ENCODE measurements at places on chromosomes 16 and 17.

DNA sequence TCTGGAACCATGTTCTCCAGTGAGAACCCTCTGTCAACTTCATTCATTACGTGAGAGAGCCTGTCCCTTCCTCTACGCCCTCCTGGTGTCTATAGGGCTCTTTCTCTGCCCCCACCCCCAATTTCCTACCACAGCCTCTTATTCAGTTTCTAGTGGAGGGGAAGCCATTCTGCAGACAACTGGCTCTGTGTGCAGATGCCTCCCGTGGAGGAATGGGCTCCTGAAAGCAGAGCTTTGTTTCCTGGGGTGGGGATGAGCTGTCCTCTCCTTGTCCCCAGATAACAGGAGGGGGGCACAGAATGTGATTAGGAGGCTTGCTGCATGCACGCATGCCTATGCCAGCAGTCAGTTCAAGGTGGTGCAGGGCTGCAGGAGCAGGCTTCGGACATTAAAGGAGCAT, 31.6 kb downstream of the MMP15 start:
- no peak for DNase-seq

GRCh38 chr16:5025171-5025632, 8.5 kb downstream of the NAGPA start:
- DNase-seq: no peak

DNA sequence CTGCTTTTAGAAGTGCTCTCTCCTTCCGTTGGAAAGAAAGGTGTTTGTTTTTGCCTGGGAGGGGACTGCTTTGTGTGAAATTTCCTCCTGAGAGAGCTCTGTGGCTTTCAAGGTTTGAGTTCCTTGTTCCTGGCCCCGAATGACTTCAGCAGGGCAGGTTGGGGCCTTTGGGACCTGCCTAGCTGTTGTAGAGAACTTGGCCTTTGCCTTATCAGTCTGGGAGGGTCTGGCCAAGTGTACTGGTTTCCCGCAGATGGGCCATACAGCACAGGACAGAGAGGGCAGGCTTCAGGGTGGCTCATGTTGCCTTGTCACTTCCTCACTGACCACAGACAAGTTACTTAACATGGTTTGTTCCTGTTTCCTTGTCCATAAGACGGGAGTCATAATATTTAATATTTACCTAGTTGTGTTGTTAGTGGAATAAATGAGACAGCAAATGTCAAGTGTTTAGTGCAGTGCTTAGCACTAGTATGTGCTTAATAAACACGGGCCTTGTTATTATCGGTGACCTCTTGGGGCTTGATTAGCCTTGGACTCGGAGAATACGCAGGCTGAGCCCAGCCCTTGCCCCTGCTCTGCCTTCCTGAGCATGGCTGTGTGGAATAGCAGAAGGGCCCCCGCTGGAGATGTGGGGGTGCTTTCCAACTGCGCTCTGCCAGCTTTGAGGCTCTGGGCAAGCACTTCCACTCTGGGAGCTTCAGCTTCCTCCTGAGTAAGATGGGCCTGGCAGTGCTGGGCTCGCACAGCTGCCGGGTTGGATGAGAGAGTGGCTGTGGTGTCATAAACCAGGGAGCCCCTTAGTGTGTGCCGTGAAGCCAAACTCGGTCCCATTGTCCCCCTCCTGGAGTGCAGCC, 6.6 kb downstream of the PRSS8 start:
- no peak for DNase-seq

- DNase-seq: no peak
These were observed 37.1 kb downstream of the CDRT15 start for GRCh38 chr17:14199601-14200000.

- DNase-seq: no peak
These were observed 334.1 kb upstream of the XYLT1 start for GRCh38 chr16:17804857-17805256.

DNA sequence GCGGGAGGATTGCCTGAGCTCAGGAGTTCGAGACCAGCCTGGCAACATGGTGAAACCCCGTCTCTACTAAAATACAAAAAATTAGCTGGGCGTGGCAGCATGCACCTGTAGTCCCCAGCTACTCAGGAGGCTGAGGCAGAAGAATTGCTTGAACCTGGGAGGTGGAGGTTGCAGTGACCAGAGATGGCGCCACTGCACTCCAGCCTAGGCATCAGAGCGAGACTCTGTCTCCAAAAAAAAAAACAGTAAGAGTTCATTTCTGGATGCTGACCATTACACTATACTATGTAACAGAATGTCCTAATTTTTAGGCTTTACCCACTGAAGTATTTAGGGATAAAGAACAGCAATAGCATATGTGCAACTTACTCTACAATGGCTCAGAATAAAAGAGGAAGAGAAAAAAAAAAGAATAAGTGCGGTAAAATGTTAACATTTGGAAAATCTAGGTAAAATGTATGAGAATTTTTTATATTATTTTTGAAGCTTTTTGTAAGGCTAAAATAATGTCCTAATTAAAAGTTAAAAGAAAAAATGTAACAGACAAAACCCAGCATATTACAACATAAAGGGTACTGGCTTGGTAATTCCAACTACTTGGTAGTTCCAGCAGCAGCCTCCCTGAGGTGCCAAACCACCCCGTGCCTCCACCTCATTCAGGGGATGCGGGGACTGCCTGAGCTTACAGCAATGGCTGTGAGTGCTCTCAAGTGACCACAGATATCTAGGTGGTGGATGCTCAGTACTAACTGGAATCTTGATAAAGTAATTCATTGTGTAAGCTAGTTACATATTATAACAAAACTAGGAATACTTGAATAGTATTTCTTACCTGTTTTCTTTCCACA, 10.9 kb downstream of the COPS3 start:
- DNase-seq: no peak

DNA sequence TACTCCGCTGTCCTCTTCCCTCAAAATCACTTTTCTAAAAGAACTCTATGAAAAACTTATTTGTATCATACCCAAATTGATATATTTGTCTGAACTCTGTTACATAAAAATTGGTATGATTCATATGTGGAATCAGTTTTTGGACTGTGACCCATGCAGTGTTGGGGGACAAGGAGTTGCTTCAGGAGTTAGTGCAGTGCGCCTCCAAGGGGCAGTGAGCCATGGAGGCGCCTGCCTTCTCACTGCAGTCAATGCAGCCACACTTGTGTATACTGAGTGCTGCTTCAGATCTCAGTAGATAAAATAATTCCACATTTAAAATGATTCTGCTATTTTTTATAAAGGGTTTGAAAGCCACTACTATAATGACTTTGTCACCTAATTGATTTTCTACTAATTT, 32.5 kb downstream of the DGKE start:
- DNase-seq: no peak

DNA sequence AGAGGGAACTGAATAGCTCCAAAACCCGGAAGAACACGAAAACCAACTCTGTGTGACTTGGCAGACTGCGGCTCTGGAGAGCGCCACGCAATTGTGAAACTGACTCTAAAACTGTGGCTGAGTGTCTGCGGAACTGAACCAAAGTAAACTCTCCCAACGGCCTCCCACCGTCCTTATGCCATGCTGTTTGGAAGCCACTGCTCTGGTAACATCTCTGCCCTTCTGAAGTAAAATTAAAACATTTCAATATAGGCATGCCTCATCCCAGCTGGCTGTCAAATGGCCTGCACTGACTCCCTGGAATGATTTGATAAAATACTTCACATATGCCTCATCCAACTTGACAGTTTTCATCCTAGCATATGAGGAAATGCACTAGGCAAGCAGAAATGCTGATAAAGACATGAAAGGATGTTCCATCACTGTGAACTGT, 70.2 kb downstream of the PARN start:
- no peak for DNase-seq

GRCh38 chr17:1422885-1423284, 22.9 kb upstream of the YWHAE start:
- no peak for DNase-seq

DNA sequence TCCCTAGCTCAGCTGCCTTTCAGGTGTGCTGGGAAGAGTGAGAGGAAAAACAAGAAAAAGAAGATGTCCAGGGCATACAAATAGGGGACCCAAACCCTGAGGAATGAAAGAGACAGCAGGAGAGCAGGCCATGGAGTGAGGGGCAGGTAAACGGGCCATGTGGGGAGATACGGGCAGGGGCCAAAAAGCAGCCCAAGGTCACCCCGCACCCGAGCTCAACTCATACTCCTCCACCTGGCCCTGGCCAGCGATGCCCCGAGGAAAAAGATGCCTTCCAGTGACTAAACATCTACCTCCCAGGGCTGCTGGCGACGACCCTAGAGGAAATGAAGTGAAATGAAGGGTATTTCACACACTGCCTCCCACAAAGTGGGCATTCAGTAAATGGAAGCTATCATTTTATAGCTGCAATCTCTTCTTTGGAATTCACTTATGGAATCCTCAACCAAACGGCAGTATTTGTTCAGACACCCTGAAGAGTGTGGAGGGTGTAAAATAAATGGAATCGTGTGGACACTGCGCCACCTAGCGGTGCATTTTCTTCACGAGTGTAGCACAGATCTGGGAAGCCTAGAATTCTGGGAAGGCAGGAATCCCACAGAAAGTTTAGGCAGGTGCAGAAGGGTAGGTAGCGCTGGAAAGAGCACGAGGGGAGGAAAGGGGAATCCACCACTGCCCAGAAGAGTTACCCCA, 14.9 kb downstream of the ELAC2 start:
- no peak for DNase-seq

GRCh38 chr17:74703311-74703710, 9.4 kb downstream of the CD300LF start:
- no peak for DNase-seq

DNA sequence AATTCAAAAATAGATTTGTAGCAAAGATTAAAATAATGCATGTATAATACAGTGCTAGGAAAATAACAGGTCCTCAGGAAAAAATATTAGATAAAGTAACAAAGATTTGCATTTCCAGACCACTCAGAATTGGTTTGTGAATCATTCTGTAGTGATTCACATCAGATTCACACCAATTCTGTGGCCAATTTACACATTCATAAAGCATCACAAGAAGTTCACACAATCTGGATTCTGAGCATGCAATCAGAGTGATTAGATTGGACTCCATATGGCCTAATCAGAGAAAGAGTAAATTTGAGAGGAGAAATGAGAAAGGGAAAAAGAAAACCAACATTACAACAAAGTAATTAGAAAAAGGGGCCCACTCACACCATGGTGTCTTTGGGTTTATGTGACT, 36.0 kb upstream of the SLC47A1 start:
- DNase-seq: no peak

GRCh38 chr17:55068862-55069811, 100.6 kb downstream of the STXBP4 start:
- DNase-seq: no peak

DNA sequence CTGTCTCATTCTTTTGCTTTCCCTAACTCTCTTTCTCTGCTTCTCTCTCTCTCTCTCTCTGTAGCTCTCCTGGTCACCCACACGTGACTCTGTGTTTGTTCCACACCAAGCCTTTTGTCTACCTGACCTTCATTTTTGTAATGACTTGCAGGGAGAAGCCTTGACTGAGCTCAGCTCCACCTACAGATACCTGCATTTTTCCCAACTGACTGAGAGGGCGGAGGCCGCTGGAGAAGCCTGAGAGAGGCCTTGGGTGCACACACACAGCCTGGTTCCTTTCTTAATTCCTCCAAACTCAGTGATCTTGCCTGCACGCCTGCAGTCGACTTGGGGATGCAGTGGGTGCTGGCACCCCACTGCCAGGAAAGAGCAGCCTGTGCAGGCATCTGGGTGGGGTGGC, 68.8 kb downstream of the LYRM1 start:
- no peak for DNase-seq

DNA sequence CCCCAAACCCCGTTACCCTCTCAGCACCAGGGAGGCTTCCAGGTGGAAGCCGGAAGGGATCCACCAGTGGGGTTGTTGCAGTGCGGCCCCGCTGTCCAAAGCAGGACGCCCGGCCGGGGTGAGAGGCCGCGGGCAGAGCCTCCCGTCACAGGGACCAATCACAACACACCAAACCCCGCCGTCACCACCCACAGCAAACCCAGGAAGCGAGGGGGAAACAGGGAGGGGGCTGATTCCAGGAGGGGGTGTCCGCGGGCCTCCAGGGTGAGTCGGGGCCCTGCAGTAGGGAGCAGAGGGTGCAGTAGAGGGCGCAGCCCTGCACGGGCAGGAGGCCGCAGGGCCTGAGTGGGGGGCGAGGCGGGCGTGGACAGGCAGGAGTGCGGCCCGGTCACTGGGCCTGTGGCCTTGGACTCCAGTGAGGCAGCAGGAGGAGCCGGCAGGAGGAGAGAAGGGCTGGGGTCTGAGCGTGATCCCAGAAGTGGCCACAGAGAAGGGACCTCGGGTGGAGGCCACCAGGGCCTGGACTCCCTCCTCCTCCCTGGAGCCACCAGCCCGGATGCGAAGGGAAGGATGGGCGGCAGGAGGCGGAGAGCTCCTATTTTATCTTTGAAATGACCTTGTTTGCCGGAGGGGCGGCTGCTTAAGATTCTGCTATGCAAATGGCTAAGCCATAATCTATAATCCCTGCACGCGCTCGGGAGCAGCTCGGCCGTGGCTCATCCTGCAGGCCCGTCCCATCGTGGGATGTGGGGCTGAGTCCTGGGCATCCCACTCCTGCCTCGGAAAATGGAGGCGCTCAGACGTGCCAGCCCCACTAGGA, 41.5 kb downstream of the ZFPM1 start:
- no peak for DNase-seq

- DNase-seq: no peak
These were observed 3.8 kb downstream of the COTL1 start for GRCh38 chr16:84614073-84614459.
